NCI-H510A (cell line): ENCODE measurements at places on chromosomes 7 and 10.

- DNase-seq, result no peak
Observed at GRCh38 chr7:48090095-48090805, 1.2 kb downstream of the UPP1 start.

- DNase-seq, result no peak
Observed at GRCh38 chr7:80725181-80725611, 86.8 kb downstream of the CD36 start.

- DNase-seq, result no peak
Observed at GRCh38 chr10:77377034-77377433, 260.6 kb downstream of the KCNMA1 start.

- no peak for DNase-seq
Observed at GRCh38 chr10:90288391-90288933, 569.4 kb downstream of the HTR7 start.

DNA sequence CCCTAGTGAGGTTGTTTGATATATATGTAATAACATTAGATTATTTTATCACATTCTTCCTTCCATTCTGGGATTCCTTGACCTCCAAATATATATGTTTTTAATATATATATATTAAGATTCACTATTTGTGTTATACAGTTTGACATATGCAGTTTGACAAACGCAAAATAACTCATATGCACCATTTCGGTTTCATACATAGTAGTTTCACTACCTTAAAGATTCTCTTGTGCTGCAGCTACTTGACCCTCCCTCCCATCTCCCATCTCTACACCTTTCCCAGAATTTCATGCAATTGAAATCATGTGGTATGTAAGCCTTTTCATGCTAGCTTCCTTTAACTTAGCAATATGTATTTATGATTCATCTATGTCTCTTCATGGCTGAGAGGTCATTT lies 1244.4 kb downstream of the SORCS3 start:
- no peak for DNase-seq

DNA sequence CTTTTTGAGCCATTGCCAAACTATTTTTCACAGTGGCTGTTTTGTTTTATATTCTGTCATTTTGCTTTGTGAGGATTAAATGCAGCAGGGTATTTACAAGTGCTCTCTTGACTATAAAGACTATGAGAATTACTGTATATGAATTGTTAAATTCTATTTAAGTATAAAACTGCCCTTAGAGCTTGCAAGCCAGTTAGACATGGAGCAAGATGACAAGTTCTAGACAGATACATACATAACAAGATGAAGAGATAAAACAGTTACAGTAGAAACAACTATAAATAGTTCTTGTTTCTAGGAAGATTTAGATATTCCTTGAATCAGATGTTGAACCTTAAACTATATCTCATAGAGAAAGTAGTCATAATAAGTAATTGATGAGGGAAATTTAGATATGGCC lies 60.6 kb downstream of the DNAH11 start:
- no peak for DNase-seq

- DNase-seq, result no peak
Observed at GRCh38 chr10:14374745-14375445, 44.2 kb upstream of the FRMD4A start.

DNA sequence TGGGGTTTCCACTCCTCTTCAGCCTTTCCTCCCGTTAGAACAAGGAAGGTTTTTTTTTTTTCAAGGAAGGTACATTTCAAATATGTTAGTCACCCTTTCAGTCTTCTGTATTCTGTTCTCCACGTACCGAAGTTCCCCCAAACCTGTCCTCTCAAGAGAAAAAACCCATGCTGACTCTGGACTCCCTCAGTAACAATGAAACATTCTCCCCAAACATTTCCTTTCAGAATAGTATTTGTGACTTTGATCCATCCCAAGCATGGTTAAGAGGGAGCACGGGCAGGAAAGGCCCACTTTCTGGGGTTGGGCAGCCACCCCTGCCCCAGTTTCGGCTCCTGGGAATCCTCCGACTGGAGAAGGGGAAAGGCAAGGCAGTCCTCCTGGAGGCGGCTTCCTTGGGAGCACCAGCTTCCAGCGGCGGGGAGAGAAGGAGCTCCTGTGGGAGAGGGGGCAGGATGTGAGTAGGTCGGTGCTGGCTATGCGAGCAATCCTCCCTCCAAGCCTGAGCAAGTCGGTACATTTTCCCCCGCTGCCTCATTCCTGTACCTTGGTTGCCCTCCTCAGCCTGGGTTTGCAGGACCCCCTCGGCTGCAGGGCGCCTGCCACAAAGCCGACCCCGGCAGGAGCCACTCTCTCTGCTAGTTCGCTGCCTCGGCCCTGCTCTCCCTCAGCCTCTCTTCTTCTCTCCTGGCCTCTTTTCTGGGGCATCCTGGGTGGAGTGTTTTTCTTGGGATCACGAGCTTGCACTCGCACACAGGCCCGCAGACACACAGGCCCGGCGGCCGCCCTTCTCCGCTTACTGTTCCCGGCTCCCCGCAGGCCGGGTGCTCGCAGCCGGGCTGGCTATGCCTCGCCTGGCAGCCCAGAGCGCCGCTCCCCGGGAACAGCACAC lies 2.1 kb upstream of the HOXA1 start:
- DNase-seq, result no peak

- no peak for DNase-seq
Observed at GRCh38 chr7:141462958-141463357, 88.3 kb upstream of the AGK start.

DNA sequence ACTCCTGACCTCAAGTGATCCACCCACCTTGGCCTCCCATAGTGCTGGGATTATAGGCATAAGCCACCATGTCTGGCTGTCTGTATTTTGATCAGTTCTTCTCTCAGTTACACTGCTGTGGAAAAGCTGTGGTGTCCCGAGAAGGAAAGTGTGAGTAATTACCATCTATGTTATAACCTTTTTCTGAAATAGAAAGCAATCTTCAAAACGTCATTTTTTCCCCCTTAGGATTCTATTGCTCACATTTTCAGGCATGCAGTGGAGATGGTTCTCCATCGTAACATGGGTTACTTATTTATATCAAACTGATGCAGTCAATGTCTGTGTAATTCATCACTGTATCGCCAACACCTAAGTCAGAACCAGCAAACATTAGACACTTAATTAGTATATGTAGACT lies 103.5 kb upstream of the FAM3C start:
- no peak for DNase-seq

DNA sequence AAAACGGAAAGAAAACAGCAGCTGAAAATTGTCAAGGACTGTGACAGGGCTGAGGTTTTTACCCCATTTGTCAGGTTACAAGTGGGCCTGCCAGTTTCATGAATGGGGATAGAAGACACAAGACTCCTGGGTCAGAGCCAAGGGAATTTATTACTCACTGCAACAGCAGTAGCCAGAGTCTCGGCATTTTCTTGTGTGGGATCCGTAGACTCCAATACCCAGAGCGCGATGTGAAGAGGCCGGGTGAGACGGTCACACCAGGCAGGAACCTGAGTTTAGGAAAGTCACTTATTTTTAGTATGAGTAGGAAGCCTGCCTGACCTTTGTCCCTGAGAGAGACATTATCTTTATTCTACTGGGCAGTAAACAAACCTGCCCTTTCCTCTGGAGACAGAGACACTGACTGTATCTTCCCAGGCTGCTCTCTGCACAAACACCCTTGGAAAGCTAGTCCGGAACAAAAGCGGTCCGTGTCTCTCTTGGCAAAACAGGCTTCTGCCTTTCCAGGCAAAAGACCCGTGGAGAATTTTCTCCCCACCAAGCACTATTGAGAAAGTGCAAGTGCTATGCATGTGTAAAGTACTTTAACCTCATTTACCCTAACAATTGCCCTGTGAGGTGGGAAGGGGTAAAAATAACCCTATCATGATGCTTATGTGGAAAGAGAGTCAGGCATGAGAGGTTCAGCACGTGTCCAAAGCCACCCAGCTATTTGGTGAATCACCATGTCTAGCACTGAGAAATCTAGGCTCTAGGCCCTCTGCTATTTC lies 58.4 kb downstream of the JCAD start:
- no peak for DNase-seq

- no peak for DNase-seq
Observed at GRCh38 chr10:16986406-16987205, 143.0 kb downstream of the CUBN start.

DNA sequence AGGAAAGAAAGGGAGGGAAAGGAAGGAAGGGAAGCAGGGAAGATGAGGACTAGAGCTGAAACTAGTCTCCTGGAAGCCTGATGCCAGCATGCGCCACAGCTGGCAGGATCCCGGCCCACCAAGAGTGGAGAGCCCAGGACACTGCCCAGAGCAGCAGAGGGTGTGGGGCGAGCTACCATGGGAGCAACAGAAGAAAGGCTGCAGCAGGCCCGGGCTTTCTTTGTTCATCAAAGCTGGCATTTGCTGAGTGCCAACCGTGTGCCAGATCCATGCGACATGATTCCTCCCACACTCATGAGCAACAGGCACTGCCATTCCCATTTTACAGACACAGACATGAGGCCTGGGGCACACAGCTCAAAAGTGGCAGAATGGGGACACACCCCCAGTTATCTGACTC lies 68.9 kb downstream of the FAM53B start:
- DNase-seq, result no peak
